D721Med (cell line): ENCODE measurements at places on chromosomes 3 and 15.

DNA sequence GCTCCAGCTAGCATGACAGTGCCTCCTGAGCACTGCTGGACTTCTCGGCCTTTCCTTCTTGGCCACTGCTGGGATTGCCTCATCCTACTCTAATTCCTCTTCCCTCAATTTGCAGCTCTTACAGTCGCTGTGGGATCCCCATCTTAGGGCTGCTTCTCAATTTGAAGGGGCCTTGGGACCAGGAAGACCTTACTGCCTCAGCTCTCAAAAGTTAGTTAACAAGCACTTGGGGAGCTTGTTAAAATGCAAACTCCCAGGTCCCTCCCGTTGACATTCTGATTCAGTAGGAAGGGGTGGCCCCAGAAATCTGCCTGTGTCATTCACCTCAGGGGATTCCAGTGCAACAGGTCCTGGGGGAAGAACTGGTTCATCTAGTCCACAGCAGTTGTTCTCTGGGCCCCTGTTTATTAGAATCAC is 14.8 kb downstream of the BDH1 start:
- DNase-seq = no peak

DNA sequence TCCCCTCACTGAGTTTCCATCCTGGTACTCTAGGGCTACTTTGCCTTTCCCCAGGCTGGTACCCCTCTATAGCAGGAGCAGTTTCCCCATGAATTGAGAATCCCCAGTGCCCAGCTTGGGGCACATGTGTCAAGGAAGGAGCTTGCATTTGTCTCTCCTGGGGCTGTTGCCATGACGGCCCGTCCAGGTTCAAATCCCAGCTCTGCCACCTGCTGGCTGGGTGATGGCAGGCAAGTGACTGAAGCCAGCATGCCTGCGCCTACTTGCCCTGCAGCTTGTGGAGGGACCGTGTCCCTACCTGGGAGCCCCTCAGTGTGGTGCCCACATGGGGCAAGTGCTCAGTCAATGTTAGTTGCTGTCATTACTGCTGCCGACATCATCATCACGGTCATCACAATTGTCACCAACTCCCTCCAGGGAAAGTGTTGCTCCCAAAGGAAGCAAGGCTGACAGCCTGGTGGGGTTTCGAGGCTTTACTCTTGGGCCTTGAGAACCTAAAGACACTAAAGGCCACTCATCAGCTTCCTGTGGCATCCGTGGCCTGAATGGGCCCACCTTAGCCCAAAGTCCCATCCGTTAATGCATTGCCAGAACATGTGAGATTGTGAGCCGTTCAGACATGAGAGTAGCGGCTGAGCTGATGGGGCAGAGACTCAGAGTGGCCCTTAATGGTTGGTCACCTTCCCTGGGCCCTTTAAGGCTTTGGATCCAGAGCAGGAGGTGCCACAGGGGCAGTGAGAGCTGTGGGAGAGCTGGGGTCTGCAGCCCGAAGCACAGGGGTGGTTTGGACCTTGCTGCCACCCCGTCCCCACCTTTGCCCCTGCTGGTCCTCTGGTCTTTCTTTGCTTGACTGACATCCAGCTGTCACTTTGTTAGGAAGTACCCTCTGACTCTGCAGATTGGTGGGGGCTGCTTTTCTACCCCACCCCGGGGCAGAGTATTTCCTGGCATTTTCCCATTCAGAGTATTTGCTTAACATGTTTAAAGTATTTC is 144.4 kb downstream of the DNAJB8 start:
- peak; percentile 18 for DNase-seq

DNA sequence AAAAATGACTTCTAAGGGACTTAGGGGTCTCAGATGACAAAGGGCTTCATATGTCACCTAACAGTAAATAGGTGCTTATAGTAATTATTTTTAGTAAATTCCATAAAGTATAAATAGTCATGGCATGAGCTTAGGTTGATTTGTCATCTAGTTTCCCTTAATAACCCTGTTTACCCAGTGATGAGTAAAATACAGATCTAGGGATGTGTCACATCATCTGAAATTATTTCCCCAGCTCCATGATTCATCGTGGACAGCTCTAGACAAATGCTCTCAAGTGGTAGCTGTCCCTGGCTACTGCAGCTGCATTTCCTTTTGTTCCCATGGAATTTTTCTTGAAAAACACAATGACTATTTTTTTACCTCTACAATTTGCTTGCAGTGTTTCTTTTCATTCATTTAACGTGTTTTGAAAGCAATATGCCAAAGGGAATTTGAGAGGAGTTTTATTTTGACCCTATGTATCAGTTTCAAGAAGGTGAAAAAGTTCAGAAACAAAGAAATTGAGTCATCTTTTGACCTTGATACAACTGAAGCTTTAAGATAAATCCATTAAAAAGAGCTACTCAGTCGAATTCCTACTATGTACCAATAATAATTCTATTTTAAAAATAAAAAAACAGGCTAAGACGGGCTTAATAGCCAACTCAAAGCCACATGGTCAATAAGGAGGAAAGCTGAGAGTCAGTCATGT is 241.6 kb downstream of the KCNMB2 start:
- no peak for DNase-seq

DNA sequence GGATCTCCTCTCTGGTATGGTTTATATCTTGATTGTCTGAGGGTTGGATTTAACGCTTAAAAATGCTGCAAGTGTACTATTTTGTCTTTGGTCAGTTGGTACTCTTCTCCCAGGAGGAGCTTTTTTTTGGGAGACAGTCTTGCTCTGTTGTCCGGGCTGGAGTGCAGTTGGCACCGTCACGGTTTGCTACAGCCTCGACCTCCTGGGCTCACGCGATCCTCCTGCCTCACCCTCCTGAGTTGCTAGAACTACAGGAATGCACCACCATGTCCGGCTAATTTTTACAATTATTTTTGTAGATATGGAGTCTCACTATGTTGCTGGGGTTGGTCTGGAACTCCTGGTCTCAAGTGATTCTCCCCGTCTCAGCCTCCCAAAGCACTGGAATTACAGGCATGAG is 89.5 kb downstream of the FNDC3B start:
- no peak for DNase-seq

- no peak for DNase-seq
Observed at GRCh38 chr15:70308011-70308734, 210.5 kb upstream of the TLE3 start.

DNA sequence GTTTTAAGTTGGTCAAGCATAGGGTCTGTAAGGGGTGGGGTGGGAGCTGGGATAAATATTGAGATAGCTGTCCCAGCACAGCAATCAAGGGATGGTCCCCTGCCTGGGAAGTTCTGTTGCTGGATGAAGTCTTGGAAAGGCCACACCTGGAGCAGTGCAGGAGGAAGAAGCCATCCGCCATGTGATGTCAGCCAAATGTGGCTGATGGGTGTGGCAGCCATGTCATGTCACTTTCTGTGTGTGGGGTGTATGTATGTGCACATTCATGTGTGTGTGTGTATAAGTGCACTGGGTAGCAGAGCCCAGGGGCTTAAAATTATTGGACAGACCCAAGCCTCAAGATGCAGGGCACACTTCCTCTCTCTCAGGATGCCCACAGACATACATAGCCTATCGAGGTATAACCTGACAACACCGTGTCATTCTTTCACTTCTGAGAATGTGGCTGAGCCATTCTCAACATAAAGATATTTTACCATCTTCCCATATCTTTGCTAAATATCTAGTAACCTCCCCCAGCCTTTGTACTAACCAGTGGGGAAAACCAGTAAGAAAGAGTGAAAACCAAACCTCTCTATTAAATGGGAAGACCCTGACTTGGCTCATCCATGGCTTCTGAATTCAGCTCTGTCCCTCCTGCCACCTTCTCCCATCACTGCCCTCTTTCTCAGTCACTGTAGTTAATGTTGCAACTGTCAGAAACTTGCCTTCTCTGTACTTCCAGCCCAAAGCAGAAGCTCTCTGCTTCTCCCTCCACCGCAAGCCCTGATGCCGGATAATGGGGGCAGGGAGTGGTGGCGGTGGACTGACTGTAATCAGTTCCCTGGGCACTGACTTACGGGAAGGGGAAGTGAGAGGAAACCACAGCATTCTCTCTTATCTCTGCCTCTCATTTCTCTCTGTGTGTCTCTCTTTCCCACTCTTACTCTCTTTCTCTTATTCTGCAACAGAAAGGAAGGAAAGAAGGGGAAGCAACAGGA is 11.2 kb downstream of the TNFSF10 start:
- DNase-seq = no peak

DNA sequence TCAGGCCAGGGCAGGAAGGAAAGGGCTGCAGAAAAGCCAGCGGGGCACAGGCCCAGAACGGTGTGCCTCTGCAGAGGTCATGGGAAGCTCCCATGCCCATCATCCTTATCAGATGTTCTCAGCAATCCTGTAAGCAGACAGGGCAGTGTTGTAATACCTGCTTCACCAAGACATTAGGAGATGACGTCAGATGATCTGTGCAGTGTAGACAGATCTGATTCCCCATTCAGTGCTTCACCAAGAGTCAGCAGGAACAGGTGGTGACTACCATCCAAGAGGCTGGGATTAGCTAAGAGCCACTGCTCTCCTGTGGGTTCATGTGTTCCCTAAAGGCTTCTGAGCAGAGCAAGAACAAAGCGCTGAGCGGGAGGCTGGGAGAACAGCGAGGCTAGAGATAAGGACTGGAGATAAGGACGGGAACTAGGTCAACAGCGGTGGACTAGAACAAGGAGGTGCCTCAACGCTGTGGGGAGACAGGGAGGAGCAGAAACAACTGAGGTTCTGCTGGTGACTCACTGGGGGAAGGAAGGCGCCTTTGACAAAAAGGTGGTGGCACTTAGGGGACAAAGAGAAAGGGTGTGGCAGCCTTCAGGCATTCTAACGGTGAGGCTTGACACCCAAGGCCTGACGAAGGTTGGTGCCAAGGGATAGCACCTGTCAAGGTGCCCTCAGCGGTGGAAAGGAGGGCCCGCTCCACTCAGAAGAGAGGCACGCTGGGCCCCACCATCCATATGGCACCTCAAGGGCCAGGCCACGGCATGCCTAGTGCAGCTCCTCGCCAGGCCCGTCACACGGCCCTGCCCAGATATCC is 28.4 kb downstream of the CCDC12 start:
- DNase-seq = no peak

DNA sequence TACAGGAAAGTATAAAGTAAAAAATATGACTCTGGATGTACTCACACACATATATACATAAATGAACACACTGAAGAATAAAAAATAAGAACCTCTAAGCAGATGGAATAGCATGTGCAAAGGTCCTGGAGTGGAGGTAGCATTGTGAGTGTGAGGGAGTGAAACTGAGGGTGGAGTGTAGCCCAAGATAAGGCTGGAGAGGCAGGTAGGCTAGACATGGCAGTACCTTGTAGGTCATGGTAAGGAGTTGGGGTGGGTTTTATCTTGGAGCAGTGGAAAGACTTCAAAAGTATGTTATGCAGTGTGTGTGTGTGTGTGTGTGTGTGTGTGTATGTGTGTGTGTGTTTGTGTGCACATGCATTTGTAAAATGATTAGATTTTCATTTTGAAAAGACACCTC is 49.5 kb downstream of the TLNRD1 start:
- DNase-seq = no peak

DNA sequence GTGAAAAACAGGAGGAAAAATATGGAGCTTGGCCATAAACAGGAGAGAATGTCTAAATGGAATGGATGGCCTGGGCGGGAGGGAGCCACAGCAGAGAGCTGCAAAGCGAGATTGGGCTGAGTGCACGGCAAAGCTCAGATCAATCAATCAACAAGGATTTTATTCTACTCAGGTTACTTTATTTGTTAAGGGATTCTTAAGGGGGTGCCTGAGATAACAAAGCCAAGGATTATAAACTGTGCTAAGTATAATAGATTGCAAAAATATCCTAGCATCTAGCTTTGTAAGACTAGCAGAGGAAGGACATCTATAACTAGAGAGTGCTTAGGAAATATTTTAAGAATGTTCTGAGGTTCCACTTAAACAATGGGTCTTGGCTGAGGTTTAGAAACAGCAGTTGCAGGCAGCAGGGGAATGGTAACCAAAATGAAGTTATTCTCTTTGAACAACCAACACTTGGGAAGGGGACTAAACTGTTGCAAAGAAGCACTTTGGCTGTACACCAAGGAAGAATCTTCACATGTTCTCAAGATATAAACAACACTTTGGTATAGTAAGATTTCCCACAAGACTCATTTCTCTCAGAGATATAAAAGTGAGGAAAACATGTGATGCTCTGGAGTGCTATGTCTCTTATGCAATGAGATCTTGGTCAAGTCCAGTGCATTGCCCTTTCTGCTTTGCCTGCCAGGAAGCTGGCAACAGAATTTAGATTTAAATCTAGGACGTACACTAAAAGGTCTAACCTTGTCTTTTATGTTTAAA is 35.5 kb downstream of the TMEM212 start:
- no peak for DNase-seq

GRCh38 chr3:4149296-4149695 is 153.9 kb upstream of the SETMAR start:
- no peak for DNase-seq

- DNase-seq = no peak
Observed at GRCh38 chr3:183532620-183533411, 22.7 kb downstream of the KLHL6 start.

GRCh38 chr3:114299421-114299820 is 5.6 kb downstream of the TIGIT start:
- DNase-seq = no peak

- DNase-seq = no peak
Observed at GRCh38 chr3:44301746-44302145, 36.8 kb upstream of the TCAIM start.

- DNase-seq = peak; percentile 62
Observed at GRCh38 chr15:27017168-27017809, 46.3 kb downstream of the GABRG3 start.

- no peak for DNase-seq
Observed at GRCh38 chr3:124780356-124780755, 50.1 kb downstream of the UMPS start.

GRCh38 chr15:64568765-64569164 is 108.4 kb downstream of the ZNF609 start:
- no peak for DNase-seq

DNA sequence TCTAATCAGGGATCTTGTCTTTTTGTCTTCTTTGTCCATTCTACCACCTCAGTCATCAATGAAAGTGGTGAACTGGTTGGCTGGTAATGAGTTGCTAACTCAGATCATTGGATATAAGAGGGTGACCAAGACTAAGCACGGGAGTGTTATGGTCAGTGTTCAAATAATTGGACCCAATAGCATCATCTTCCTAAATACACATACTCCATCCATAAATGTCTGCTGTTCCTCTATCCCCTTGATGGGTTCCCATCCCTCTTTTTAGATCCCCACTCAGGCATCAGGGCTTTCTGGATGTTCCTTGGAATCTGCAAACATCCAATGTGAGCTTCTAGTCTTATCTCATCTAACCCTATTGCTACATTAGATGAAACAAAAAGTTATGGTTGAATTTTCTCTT is 3.5 kb downstream of the SEMA5B start:
- DNase-seq = no peak

DNA sequence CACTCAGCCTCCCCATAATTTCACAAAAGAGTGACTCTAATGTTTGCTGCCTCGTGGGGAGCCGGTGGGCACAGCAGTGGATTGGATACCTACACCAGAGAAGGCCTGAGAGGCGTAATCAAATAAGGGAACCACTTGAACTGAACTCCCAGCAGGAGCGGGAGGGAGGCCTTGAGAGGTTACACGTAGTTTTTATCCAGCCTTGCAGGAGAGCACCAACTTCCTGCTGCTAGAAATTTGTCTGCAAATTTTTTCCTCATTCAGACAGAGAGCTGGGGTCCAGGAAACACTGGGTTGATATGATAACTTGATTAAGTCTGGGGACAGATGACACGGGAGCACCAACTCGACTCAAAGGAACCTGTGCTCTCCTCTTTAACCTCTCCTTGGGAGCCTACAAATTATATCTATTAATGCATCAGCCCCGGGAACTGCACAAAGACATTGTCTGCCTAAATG is 69.8 kb downstream of the HES1 start:
- DNase-seq = no peak
